Esophagus mucosa (tissue), 1 donor: ENCODE measurements at places on chromosomes 2 and 18. TPM values are rescaled to one million over a fixed set of nuclear protein-coding genes. Genes with fewer than 3 reads are reported as not detected.

- peak; percentile 29 for ATAC-seq
Observed at GRCh38 chr2:15122915-15123314, 438.2 kb downstream of the NBAS start.

DNA sequence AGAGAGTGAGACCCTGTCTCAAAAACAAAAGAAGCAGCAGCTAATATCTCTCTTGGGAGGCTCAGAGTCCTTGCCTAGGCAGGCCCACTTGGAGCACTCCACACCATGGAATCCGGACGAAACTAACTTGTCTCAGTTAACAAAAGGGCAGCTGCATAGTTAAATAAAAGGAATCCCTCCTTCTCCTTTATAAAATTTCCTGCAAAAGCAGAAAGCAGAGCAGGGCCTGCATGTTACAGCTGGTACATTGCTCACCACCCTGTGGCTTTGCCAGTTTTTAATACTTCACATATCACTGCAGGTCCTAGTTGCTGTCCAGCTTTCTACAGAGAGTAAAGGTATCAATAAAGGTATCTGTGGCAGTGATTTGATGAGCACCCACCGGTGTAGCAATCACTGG is 93.6 kb downstream of the ASAP2 start:
- ATAC-seq: peak; percentile 69

DNA sequence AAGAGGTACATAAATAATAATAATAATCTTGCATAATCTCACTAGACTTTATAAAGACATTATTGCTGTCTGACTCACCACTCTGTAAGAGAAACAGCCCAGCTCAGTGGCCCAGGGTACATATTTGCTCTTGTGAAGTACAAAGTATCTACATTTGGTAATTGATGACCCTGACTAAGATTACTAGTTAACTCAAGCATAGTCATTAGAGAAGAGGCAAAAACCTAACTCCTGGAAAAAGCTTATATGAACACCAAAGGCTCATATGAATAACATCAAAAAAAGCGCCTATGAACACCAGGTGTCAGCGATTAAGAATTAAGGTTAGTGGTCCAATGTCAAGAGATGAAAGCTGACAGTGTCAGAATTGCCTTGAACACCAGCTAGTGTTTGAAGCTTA is 38.4 kb downstream of the RAD51AP2 start:
- no peak for ATAC-seq

DNA sequence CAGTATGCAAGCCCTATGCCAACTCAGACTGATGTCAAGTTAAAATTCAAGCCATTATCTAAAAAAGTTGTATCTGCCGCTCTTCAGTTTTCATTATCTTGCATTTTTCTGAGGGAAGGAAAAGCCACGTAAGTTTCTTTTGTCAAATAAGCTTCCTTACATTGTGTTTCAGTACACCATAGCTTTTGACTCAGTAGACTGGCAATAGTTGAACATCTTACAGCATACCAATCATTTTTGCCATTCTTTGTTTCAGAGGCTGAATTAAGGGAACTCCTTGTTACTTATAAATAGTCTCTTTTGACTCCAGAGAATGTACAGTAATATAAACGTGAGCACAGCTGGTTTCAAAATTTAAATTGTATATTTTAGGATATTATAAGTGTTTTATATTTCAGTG is 120.6 kb downstream of the EHBP1 start:
- ATAC-seq: no peak

GRCh38 chr2:105100046-105100840 is 62.4 kb downstream of the MRPS9 start:
- no peak for ATAC-seq

DNA sequence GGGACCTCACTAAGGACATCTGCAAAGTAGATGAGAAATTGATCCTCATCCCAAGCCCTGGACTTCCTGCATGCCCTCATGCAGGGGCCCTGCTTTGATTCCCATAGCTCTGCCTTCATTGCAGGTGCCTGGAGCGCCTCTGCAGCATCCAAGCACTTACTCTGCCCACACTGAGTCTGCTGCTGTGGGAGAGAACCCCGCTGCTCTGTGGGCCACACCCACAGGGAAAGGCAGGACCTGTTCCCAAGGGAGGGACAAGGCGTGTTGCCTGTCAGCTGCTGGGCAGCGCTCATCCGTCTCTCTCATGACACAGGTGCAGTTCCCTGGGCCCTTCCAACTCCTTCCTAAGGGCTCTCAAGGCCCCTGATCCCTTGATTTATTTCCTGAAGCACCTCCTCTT is 266.8 kb upstream of the SMIM21 start:
- no peak for ATAC-seq

Gene TUBB8B
- not detected for total RNA-seq
